ENCODE measurements at places on chromosomes 7 and 10.
A peak's percentile ranks its signal among the peaks of the same experiment; 100 is the strongest.

- peak; percentile 12 for DNase-seq
Observed at GRCh38 chr7:28956608-28957063, 1.5 kb downstream of the TRIL start.

- no peak for DNase-seq
Observed at GRCh38 chr10:78266741-78267469, 233.2 kb downstream of the RPS24 start.

DNA sequence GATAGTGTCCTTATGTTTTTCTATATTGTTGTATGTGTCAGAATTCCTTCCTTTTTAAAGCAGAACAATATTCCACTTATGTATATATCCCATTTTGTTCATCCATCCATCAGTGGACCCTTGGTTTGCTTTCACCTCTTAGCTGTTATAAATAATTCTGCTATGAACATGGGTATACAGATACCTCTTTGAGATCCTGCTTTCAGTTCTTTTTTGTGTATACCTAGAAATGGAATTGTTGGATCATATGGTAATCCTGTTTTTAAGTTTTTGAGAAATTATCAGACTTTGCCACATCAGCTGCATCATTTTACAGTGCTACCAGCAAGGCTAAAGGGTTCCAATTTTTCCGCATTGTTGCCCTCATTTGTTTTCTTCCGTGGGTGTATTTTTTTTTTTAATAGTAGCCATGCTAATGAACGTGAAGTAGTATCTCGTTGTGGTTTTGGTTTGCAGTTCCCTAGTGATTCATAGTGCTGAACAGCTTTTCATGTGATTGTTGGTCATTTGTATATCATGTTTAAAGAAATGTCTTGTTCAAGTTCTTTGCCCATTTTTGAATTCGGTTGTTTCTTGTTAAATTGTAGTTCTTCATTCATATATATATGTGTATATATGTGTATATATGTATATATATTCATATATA lies 87.8 kb downstream of the LCOR start:
- DNase-seq: no peak

DNA sequence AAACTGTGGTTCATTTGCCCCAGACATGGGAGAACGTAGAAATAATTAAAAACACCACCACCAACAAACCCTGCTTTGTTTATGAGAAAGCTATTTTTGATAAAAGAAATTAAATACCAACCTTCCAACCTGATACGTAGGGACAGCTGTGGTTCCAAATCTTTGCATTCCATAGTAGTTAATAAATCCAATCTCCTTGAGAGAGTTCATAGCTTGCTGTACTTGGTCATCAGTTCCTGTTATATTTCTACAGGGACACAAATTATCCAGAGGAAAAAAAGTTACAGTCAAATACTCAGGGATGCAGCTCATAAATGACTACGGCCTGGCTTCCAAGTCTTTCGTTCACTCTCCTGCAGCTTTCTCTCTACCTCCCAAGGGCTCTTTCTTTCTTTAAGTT lies 41.1 kb downstream of the PUS7 start:
- no peak for DNase-seq

GRCh38 chr7:106282852-106283251 lies 1.9 kb downstream of the NAMPT start:
- no peak for DNase-seq

- DNase-seq: no peak
Observed at GRCh38 chr10:4176500-4177281, 391.7 kb upstream of the KLF6 start.

GRCh38 chr7:144787127-144787526 lies 48.7 kb downstream of the TPK1 start:
- DNase-seq: no peak

DNA sequence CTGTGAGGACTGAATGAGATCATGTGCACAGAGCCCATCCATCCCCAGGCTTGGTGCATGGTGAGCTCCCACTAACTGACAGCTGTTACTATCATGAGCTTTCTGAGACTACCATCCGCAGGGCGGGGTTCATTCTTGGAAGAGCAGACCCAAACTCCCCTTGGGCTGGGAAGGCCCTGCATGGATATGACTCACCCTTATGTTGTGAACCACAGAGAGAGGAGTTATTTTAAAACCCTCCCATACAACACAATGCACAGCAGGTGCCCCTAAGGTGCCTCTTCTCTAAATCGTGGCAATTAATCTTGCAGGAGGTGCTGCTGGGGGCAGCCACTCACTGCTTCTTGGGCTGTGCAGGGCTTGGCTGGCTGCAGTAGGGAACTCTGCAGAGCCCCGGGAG lies 219.1 kb downstream of the GFRA1 start:
- no peak for DNase-seq

- no peak for DNase-seq
Observed at GRCh38 chr7:80785276-80785675, 133.6 kb downstream of the SEMA3C start.

DNA sequence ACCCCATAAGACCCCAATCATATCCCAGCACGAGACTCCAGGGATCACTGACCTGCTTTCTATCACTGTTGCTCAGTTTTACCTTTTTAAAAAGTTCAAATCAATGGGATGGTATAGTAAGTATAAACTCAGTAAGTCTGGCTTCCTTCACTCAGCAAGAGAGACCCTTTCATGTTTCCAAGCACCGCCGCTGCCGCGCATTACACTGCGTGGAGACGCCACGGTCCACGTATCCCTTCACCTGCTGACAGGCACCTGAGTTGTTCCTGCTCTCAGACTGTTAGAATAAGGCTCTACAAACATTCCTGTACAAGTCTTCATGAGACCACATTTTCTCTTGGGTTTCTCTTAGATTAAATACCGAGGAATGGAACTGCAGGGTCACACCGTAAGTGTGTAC lies 28.3 kb downstream of the MAD1L1 start:
- DNase-seq: no peak

GRCh38 chr7:44466300-44467216 lies 23.9 kb downstream of the NUDCD3 start:
- DNase-seq: no peak

DNA sequence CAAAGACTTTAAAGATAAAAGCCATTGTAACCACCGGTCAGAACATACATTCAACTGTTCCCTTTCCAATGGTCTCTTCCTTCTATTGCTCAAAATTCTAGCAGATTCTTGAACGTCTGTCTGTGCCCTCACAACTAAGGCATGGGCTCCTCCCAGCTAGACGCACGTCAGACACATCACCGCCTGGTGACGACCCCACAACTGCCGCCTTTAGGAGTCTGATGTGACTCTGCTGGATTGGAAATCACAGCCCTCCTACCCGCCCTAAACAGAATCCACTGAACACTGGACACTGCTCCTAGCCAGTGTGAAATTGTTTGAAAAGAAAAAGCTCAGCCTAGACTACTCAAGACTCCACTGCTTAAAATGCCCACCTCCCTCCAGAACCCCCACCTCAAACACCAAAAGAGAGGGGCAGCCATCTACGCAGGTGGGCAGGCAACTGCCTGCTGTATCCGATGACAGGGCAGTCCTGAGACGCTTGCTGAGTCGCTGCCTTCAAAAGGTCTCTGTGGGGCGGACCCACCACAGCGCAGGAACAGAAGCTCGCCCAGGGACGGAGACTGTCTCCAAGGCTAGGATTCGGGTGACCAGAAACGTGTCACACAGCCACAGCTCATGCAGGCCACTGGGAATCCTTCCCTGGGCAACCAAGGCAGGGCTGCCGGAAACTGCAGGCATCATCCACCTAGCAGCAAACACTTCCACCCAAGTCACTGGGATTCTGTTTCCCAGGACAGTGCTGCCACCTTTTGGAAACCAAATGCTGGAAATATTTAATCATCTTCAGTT lies 34.7 kb downstream of the GSDME start:
- DNase-seq: no peak

Measured in CD4-positive, alpha-beta T cell treated with Interleukin-12 subunit alpha and Interleukin-12 subunit beta, for 1 hour (primary cell).